ENCODE measurements at places on chromosomes 5 and 9.

- DNase-seq = no peak
Observed at GRCh38 chr5:137292461-137293027, 206.6 kb downstream of the SPOCK1 start.

DNA sequence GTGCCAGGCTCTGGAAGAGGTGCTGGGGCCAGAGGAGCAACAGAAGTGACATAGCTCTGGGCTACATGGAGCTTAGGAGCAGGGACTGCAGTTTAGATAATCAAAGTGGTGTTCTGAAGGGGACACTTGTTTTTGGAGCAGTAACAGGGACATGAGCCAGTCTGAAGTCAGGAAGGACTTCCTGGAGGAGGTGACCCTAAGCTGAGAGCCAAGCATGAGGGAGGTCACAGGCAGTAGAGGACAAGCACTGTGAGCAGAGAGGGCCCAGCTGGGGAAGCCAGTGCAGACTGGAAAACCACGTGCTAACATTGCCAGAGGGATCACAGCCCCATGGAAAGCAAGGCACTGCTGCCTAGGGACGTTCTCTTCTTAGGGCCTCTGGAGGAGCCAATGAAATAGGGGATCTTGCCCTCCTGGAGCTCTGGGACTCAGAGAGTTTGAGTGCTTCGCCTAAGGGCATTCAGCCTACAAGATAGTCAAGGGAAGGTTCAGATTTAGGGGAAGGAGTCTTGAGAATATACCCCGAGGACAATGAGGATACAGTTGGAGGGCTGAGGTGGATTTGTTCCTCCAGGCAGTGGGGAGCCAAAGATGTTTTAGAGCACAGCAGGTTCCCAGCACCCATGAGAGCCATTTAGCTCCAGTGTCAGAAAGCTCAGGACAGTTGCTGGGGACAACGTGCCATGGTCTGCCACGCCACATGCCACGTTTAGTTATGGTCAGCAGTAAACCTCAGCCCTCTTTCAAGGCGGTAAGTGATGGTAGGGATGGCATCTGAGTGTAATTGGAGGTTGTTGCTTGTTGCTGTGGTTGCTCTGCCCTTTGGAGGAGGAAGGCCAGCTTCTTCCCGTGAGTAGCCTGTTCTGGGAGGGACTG lies 40.5 kb upstream of the SH3PXD2B start:
- no peak for DNase-seq

DNA sequence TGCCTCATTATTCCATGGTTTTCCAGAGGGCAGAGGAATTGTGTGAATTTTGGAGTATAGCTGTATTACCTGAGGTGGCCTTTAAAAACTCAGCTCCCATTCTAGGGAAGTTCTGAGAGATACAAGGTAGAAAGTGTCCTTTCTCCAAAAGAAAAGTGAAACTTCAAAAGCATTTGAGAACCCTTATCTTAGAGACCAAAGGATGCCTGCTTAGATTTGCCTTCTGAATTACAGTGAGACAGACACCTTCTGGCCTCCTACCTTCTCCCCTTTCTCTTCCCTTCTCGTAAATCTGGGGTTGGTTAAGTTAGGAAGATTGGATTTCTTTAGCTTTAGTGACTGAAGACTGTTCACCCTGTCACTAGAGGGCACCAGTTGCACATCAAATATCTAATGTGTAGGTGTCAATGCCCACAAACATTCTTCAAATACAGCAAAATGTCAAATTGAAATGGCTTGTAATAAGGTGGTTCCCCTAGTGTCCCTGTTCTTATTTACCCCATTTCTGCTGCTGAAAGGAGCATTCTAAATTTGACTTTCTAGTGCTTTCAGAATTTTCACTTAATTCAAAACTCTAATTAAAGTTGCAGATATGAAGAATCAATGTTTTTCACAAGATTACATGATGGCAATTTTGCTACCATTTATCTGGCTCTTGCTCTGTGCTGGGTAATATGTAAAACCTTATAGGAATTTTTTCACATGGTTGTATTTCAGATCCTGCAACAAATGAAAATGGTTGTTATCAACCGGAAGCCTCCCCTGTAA lies 46.7 kb downstream of the PRRC1 start:
- peak; percentile 72 for DNase-seq

DNA sequence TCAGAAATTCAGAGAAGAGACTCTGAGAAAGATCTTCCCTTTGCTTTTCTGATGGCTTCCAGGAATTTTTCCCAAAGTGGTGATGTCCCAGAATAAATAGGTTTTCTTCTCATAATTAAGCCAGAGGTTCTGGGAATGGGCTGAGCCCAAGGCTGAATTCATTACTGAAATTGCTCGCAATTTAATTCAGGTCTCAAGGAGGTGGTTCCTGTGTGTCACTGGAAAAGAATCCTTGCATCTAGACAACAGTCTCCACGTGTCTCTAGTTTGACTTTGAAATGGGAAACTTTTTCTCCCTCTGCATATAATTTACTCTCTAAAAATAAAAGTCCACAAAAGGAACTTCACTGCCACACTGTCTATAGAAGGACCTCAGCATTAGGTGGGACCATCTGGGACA lies 27.8 kb upstream of the STX17 start:
- no peak for DNase-seq

DNA sequence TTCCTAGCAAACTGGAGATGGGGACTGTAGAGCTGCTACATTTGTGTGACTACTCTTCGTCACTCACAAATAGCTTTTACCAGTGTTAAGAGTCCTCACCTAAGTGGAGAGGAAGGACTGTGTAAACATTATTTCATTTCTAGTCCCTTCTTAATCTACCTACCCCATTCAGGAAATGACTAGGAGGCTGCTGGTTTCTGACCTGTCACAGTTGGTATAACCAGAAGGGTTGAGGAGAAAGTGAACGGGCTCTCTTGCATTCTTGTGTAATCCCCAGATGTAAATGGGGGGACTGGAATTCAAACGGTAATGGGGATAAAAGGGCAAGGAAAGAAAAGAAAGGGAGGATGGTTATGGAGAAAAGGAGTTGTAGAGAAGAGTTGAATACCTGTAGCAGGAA lies 35.4 kb upstream of the BNIP1 start:
- no peak for DNase-seq

DNA sequence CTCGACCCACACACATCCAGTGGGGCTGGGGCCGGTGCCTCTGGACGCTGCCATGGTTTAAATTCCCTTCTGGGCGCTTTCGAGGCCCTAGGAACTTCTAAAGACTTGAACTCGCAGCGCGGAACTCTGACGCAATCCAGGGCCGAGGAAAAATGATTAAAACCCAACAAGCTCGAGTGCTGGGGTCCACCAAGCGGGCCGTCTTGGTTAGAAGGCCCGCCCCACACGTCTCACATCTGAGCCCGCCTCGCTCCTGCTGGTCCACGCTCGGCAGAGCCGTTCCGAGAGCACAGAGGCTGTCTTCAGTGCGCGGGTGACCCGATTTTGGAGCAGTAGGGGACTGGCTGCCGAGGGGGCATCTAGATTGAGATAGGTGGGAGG lies 1.5 kb downstream of the CRHBP start:
- DNase-seq = no peak
